ENCODE measurements at places on chromosomes 5 and 9.
A peak's percentile ranks its signal among the peaks of the same experiment; 100 is the strongest.

DNA sequence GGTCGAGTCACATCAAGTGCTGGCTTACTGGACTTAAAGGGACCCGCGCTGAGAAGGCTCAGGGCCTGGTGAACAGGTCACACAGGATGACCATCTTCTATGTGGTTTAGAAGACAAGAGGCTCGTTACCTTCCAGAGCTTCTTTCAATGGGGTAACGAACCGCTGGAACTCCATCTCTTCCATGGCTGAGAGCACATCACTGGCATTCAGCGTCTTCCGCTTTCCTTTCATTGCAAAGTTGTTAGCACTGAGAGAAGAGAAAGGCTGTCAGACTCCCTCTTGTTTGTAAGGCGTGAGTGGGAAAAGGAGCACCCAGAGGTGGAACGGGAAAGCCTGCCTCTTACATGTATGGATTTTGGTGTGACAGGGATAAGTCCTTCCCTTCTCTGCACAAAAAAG lies 994 bp downstream of the POLE3 start:
- DNase-seq, result no peak

DNA sequence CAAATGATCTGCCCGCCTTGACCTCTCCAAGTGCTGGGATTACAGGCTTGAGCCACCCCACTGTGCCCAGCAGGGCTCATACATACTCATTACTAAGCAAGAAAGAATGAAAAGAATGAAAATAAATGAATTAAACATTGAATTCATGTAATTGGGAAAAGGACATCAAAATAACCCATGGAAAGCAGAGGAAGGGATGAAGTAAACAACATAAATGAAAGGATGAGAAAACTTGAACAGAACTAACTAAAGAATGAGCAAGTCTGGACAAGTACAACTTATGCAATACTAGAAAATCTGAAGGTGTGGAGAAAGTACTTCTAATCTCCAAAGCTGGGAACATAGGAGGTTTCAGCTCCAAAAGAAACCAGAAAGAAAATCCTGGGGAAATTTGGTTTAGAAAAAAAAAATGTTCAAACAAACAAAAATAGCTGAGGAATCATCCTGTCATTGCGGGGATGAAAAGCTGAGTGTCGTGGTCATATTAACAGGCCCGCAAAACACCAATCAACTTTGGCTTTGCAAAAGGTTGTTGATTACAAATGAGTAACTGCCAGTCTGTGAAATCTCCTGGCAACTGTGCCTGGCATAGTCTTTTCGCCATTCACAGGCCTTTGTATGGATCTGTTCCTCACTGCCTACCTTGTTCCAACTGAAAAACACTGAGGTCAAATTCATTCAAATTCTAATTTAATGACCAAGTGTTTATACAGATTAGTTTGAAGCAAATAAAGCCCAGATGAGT lies 2.3 kb upstream of the AK3 start:
- DNase-seq, result no peak

DNA sequence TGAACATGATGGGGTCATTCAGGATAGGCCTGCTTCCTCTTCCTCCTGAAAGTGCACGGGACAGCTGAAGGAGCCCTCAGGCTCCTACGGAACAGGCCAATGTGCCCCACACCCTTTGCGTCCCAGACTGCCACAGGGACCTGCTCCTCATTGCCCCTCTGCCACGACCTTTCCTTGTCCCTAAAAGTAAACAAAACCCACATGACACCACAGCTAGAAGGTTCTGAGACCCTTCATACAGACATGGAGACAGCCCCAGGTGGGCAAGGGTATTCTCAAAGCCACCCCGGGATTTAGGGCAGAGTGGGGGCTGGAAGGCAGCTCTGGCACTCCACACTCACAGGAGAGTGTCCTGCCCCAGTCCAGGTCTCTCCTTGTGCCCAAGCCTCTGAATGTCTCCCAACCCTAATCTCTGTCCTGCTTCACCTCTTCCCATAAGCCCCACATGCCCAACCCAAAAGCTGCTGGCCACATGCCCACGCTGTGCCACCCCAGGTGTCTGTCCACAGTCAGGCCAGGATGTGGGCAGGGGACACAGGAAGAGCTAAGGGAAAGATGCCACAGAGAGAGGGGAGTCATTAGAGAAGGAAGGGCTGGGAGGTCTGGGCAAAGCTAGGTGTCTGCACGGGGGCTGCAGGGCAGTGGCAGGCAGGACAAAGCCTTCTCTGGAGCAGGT lies 800 bp downstream of the AMBP start:
- DNase-seq, result no peak

DNA sequence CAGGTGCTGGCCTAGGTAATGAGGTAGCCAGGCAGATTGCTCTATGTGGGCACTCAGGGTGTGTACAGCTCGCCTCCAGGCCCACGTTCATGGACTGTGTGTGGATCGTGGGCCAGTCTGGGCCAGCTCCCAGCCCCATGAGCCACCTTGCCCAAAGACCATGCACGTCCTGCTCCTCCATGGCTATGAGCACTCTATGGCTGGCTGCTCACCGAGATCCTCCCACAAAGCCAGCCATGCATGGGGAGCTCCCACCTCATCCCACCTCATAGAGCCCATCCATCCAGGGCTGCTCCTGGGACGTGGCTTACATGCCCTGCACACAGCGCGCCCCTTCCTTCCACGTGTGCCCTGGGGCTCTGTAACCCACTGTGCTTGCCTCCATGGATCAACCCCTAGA lies 262.5 kb upstream of the IRX1 start:
- no peak for DNase-seq

DNA sequence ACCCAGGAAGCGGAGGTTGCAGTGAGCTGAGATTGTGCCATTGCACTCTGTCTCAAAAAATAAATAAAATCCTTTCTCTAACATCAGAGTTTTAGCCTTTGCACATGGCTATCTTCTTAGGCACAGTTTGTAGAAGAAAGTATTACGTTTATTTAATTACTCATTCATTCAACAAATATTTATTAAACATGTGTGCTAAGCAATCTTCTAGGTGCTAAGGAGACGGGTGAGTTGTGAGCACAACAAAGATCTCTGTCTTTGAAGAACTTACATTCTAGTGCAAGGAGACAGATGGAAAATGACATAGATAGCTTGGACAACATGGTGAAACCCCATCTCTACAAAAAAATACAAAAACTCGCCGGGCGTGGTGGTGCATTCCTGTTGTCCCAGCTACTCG lies 122.3 kb upstream of the MYO10 start:
- DNase-seq, result no peak

GRCh38 chr5:9626955-9627354 lies 3.2 kb downstream of the TAS2R1 start:
- DNase-seq, result no peak

DNA sequence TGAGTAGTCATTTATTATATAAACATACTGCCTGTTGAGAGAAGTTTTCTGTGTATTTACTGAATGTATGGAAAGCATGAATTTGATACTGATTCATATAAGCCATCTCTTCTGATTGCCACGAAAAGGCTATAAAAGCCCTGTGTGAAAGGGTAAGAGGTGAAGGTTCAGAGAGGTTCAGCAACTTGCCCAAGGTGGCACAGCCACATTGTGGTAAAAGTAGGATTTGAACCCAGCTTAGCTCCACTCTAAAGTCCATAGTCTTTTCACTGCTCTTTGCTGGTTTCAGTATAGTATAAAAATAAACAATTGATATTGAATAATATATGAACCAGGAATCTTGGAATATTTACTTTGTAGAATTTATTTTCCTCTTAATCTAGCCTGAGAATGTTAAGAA lies 71.3 kb downstream of the VCAN start:
- no peak for DNase-seq

GRCh38 chr9:84697509-84698114 lies 28.1 kb downstream of the NTRK2 start:
- peak; percentile 71 for DNase-seq

- DNase-seq, result no peak
Measured at GRCh38 chr5:27466959-27467358, 428.6 kb upstream of the CDH9 start.

DNA sequence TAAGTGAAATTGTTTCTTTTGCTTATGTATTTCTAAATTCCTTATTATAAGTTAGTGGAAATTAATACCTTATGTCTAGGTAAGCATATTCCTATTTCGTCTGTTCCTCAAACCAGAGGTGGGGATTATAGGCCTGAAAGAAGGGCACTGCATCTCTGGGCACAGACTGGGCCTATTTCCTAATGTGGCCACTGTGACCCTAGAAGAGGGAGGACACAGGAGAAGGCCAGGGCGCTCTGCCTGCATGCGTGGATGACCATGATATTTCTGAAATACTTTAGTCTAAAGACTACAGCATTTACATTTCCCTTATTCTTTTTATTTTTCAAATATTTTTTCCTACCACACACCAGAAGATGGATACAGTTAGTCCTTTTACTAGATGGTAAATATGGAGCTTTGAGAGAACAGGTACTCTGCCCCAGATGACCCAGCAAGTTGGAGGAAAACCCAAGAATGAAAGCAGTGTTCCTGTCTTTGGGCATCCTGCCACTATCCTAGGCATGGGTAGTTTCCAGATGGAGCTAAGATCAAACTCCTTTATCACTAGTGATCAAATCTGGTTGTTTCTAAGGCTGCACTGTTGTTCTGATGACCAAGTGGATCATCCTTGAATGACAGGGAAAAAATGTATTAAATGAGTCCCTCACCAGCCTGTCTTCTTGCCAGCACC lies 27.8 kb downstream of the RUSC2 start:
- no peak for DNase-seq

GRCh38 chr5:59522201-59522831 lies 371.2 kb downstream of the PDE4D start:
- DNase-seq, result no peak

DNA sequence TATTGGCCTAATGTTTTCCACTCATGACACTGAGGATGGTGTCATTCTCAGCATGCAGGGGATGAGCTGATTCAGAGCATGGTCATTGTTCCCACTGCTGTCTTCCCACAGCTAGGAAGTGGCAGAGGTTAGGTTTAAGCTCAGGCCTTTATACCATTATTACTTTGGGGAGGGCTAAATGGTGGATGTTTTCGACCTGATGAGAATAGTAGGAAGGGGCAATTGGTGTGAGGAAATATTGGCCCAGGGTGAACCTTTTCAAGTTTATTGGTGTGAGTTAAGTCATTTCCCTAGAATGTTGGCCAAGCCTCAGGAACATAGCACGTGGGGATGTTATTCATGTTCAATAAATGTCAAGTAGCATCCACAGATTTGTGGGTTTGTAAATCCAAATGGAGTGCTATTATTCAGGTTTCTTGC lies 59.6 kb downstream of the ARHGAP26 start:
- DNase-seq, result no peak

GRCh38 chr9:2704504-2704903 lies 12.8 kb upstream of the KCNV2 start:
- DNase-seq, result no peak

DNA sequence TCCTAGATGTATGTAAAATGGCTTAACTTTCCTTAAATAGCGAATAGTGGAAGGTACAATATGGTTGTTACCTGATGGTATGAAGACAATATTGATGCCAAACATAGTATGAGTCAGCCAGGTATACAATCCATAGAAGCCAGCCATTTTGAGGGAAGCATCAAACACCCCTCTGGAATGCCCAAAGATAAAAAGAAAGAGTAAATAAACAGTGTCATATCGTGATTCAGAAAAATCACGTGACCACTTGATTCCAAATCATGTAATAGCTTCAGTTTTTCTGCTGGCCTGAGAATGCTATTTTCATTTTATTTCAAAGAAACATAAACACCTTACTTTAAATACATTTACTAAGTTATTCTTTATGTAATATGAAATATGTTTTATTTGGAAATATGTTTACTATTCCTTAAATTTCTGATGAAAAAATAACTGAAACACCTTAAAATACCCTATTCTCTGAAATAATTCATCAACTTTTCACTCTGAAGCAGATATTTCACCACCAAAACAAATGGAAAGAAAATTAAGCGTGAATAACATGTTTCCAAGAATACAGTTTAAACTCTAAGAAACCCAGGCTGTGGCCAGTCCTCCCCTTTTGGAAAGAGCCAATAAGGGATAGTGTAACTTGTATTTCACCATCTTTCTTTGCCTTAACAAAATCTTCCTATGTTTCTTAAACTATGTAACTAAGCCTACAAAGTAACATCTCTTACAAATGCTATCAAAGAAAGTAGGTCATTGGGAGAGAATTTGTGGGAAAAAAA lies 24.8 kb upstream of the CTNNAL1 start:
- DNase-seq, result no peak

DNA sequence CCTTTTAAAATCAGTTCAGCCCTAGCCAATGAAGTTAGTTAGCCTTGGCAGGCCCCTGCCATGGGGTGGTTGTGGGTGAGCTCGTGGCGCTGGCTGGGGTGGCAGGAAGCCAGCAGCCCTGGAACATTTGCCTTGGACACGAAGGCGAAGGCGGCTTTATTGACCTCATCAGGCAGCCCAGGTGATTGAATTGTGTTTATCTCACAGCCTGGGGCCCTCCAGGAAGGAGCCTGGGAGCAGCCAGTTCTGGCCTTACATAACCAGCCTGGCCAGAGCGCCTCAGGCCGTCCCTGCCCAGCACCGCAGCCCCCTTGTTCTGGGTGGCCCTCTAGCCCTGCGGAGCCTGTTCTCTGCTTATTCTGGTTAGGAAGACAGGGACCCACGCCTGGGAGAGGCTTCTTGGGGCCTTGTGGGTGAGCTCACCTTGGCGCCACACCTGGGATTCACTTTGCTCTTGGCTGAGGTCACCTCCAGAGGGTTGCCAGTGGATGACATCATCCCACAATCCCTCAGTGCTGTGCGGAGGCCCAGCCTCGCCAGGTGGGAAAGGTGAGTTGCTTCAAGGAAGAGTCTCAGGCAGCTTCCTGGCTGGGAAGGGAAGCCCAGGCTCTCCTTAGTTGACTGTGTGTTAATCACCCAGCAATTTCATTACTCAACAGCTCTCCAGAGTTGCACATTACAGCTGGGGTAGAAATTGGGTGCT lies 54.4 kb upstream of the RPL26L1 start:
- DNase-seq, result no peak

- DNase-seq, result no peak
Measured at GRCh38 chr5:172423379-172424110, 30.8 kb downstream of the SH3PXD2B start.

GRCh38 chr5:125486634-125487033 lies 740.2 kb upstream of the ZNF608 start:
- DNase-seq, result no peak

- DNase-seq, result no peak
Measured at GRCh38 chr5:127303404-127303803, 12.8 kb downstream of the MEGF10 start.

DNA sequence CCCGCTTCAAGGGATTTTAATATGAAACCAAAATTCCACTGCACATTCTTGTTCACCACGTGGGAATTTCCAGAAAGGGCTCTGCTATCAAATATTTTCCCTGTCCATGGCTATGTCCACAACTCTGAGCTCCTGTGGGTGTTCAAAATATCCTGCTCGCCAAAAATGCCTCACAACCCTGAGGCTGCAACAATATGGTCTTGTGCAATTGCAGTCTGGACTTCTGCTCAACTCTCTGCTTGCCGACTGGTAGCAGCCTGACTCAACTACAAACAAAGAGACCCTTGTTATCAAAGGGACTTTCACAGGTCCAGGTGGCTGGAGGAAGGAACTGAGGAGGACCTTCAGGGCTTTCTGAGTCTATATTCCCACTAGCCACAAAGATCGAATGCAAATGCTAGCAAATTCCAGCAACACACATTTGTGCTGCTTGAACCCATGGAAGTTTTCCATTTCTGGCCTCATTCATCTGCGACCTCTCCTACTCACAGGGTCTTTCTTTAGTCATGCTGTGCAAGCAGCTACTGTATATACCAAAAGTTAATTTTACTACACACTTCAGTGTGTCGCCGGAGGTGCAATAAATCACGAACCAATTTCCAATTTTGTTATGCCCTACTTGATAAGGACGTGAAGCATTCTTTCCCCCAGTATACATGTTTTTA lies 169.2 kb upstream of the SLC30A5 start:
- no peak for DNase-seq
